NCI-H1694 treated with DMSO at 0.1 percent for 48 hours (cell line): ENCODE measurements at places on chromosomes 13 and 19.

- no peak for DNase-seq
Observed at GRCh38 chr13:28329395-28330158, 165.4 kb downstream of the FLT1 start.

DNA sequence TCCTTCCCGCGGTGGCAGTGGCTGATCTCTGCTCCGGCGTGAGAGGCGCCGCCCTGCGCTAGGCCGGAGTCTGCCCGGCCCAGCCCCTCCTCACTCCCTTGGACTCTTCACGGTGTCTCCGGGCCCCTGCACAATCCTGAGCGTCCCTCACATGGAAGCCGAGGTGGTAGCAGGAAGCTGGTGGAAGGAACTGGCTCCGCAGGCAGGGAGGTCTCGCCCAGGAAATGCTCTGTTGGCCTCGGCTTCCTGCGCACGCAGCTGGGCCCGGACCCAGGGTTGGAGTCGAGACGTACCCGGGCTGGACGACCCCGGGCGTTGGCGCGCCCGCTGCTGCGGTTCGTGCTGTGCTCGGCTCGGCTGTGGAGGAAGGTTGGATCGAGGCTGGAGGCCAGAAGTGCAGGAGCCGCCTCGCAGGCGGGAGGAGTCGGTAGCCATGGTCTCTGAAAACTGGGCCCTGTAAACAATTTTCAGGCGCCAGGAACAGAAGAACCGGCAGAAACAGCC lies 46.3 kb downstream of the ZNF724 start:
- no peak for DNase-seq

GRCh38 chr13:90943946-90944345 lies 403.5 kb upstream of the MIR17HG start:
- no peak for DNase-seq

GRCh38 chr19:18990128-18990708 lies 43.1 kb downstream of the SUGP2 start:
- no peak for DNase-seq

GRCh38 chr13:113420833-113421600 lies 32.3 kb downstream of the ADPRHL1 start:
- DNase-seq: no peak

- DNase-seq: no peak
Observed at GRCh38 chr13:109548374-109548773, 238.0 kb downstream of the IRS2 start.

- peak; percentile 65 for DNase-seq
Observed at GRCh38 chr19:48745208-48745995, 1.3 kb downstream of the IZUMO1 start.

DNA sequence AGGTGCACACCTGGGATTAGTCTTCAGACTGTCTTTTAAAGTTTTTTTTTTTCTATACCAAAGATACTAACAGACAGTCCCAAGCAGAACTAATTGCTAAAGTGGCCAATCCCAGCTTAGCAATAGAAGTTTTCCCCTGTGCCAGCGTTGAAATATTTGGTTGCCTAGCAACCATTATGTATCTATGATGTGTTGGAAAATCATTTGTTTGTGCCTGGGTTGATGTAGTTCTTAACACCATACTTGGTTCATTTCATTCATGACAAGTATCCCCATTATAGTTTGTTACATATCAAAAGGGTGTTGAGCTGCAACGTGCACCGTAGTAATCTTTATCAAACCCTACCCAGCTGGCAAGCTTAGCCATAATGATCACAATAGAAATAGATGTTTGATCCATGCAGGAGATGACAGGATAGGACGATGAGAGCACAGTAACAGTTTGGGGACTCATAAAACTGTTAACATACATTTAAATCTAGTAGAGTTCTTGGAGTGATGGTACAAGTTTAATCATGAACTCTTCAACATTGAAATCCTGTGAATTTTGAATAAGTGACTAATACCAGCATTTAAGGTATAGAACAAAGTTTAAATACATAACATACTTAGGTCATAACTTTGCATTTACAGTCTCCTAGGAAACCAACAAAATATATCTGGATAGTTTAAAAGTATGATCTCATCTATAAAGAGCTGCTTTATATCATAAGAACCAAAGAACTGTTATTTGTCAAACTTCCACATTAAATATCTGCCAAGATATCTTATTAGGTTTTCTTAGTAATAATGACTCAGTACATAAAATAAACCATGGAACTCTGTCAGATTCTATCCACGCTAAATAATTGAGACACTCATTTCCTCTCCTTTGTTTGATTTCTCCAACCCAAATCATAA lies 73.4 kb downstream of the MBNL2 start:
- DNase-seq: no peak

GRCh38 chr13:67841071-67841470 lies 610.9 kb upstream of the PCDH9 start:
- no peak for DNase-seq

- DNase-seq: no peak
Observed at GRCh38 chr19:30911491-30911890, 437.7 kb downstream of the TSHZ3 start.

DNA sequence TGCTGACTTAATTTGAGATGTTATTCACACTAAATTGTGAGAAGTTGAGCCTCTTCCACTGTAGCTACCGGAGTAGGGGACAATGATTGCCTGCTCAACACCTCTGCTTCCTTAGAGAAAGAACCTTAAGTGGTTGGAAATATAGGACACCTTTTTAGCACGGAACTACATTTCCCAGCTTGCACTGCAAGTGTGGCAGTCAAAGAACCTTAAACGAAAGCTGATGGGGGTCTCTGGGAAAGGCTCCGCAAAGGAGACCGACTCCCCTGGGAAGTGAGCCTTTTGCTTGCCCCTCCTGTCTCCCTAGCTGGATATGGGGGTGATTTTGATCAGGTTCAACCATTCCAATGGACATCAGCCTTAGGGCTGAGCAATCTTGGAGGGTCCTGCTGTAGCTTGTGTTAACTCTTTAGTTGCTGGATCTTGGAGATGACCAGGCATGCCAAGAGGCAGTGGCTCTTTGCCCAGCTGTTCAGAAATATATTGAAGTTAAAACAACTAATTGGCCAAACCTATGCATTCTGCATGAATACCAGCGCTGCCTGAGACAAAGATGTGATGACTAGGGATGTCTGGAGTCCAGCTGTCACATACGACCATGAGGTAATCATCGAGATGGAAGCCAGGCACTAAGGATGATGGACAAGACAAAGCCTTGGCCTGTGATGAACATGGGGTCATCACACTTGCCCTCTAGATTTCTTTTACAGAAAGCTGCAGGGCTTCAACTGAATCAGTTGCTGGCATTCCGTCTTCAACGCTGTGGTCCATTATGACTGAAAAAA lies 286.5 kb downstream of the FOXO1 start:
- DNase-seq: no peak

DNA sequence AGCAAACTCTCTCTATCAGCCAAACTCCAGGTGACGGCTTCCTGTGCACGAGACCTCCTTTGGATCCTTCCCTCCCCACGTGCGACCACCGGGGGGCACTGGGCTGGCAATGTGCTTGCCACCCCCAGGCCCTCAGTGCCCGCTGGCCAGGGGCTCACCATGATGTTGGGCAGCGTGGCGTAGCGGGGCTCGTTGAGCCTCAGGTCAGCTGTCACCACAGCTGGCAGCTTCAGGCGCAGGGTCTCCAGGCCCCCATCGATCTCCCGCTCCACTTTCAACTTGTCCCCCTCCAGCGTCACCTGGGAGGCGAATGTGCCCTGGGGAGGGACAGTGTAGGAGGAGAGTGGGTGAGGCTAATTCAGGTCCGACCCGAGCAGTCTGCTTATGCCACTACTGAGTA lies 4.8 kb upstream of the VSIG10L start:
- DNase-seq: no peak

GRCh38 chr13:51002736-51003135 lies 93.1 kb downstream of the RNASEH2B start:
- no peak for DNase-seq

DNA sequence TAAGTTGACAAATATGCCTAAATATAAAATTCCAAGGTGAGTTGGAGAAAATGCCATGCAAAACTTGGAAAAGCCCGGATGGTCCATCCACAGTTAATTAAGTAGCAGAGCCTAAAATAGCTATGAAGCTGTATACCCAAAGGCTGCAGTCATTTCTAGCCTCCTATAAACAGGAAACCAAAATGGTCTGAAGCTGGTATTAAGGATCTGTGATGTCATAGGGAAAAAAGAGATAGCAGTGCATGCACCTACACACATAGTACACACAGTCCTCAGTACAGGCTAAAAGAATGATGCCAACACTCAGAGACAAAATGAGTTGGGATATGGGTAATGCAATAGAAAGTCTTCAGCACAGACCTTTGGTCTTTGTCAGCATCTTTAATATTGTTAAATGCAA lies 736.9 kb downstream of the EFNB2 start:
- peak; percentile 96 for DNase-seq
